ENCODE measurements at places on chromosomes 1 and 21. TPM values are rescaled to one million over a fixed set of nuclear protein-coding genes. Genes with fewer than 3 reads are reported as not detected.

SPATA21 gene
- total RNA-seq: not detected

TNFSF18 gene
- total RNA-seq: not detected

ANKRD13C gene
- total RNA-seq: 6.4 TPM

DNA sequence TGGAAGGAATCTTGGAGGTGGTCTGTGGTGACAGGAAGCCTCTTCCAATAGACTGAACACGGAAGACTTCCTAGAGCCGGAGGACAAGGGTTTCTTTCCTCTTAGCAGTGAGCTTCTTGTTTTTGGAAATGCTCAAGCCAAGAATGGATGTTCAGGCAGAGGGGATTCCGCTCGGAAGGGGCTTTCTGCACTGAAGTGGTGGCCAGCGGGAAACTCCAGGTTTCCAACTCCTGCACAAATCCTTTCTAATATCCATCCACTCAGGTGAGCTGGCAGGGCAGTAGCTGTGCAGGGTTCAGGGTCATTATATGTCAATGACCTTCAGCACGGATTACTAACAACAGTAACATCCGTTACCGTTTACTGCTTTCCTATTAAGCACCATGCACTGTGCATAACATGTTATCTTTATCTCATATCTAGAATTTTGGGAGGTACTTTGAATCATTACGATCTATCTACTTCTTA lies 573 bp upstream of the CPT2 start:
- DNase-seq: peak; percentile 73

DNA sequence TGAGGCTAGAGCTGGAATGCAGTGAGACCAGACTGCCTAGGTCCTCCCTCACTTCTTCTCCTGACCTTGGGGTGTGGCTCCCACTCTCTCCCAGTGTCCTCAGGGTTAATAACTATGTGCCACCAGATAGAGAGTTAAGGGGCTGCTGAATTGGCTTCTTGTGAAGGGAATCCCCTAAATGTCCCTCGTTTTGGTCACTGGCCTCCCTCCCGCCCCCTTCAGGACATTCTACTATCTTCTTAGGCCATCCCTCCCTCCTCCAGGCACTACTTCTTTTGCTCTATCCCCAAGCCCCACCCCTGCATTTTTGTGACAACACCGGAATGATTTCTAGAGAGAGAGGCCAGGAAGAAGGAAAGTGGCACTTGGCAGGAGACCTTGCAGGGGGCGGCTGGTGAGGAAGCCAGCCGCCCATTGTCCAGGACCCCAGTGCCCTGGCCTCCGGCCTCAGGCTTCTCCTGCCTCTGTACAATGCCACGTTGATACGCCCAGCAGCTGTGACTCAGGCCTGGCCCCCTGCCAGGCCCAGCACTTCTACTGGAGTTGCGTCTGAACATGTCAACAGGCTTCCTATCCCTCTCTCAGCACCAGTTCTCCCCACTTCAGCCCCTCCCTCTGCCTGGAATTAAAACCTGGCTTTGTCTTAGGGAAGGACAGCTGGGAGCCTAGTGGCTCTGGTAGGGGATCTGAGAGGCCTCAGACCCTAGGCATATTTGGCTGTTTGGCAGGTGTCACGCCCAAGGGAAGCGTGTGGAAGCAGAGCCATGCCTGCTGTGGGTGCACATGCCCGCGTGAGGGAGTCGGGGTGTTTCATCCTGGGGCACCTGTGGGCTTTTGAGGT lies 9.1 kb downstream of the LMNA start:
- DNase-seq: peak; percentile 93

GRCh38 chr1:22388671-22389450 lies 62.8 kb upstream of the ZBTB40 start:
- DNase-seq: no peak

GRCh38 chr1:29094954-29095353 lies 28.7 kb downstream of the TMEM200B start:
- no peak for DNase-seq

- DNase-seq: no peak
Measured at GRCh38 chr1:28258628-28259251, 578 bp upstream of the SESN2 start.

DNA sequence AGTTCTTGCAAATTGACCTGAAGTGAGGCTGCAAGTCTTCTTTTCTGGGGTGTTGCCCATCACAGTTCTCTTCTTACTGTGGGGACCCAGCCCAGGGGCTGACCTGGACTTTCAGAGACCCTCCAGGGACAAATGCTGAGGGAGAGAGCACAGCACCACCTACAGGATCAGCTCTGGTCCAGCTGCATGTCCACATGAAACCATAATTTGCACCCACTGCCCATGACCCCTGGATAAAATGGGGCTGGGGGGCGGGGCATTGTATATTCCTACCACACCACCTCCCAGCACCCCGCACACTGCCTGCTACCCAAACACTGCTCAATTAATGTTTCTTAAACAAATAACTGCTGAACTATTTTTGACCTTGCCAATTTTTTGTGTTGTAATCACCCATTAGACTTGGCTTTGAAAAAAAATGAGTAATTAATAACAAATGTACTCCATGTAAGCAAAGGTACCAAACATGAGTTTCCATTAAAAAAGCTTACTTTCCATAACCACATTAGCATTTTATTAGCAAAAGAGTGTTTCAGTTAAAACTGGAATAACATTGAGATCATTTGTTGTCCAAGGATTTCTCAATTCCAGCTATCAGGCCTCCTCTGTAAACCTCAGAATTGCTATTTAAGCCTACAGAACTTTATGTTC lies 168.0 kb upstream of the RAB4A start:
- no peak for DNase-seq

- DNase-seq: no peak
Measured at GRCh38 chr1:100835866-100836842, 58.5 kb downstream of the EXTL2 start.

DNA sequence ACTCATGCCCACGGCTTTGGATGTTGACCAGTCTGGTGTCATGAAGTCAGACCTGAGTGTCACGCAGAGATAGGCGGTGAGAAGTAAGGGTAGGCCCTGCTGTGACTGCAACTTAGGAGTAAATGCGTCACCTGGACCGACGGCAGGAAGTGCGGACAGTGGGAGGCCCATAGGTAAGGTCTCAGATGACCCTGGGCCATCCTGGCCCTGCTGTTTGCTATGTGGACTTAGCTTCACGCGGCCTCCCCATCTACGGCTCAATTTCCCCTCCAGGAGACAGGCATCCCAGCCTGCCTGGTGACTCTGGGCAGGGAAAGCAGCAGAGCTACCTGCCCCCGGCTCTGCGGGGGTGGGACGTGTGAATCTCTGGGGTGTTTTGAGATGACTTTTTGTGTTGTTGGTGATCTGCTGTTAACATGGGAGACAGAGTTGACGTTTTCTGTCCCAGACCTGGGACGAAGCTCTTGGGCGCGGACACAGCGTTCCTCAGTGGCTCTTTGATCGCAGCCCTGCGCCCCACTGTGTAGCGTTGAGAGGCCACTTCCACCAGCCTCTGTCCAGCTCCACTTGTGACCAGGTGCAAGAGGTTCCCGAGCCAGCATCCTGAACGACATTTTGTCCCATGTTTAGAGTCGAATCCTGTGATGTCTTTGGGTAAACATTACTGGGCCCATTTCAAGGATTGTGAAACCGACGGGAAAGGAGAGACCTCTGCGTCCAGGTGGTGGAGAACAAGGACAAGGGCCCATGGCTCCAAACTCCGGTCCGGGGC lies 39.9 kb downstream of the CRYAA start:
- peak; percentile 32 for DNase-seq

DNA sequence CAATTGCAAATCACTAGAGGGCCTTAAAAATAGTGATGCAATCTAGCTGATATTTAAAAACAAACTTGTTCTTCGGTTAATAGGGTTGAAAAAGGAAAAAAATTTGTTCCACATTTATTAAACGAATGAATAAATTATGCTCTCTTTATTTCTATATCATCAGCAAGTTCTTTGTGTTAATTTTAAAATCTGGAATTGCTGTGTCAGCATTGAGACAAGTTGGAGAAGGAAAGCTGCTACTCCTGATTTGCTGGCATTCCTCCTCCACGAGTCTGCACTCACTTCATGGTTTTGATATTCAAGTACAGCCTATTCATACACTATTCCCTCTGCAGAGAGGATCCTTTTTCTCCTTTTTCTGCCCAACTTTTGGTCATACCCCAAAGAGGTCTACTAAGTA lies 117.6 kb downstream of the MRPL39 start:
- no peak for DNase-seq

EVA1C gene
- total RNA-seq: 2.4 TPM

DDX59 gene
- total RNA-seq: 12.4 TPM

- no peak for DNase-seq
Measured at GRCh38 chr1:7358425-7358824, 412.7 kb upstream of the VAMP3 start.

DNA sequence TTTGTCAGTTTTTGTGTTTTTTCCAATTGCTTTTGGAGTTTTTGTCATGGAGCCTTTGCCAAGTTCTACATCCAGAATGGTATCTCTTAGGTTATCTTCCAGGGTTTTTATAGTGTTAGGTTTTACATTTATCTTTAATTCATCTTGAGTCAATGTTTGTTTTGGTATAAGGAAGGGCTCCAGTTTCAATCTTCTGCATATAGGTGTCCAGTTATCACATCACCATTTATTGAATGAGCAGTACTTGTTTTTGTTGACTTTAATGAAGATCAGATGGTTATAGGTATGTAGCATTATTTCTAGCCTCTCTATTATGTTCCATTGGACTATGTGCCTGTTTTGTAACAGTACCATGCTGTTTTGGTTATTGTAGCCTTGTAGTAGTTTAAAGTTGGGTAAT lies 1233.1 kb downstream of the PLA2G4A start:
- DNase-seq: no peak

- no peak for DNase-seq
Measured at GRCh38 chr1:20109223-20109856, 10.0 kb downstream of the PLA2G2D start.

FLG gene
- not detected for total RNA-seq

GRCh38 chr1:37630426-37631028 lies 4.2 kb downstream of the RSPO1 start:
- DNase-seq: no peak

GRCh38 chr1:56758794-56759193 lies 60.4 kb downstream of the FYB2 start:
- DNase-seq: no peak

MCOLN3 gene
- 0.20 TPM for total RNA-seq

DNA sequence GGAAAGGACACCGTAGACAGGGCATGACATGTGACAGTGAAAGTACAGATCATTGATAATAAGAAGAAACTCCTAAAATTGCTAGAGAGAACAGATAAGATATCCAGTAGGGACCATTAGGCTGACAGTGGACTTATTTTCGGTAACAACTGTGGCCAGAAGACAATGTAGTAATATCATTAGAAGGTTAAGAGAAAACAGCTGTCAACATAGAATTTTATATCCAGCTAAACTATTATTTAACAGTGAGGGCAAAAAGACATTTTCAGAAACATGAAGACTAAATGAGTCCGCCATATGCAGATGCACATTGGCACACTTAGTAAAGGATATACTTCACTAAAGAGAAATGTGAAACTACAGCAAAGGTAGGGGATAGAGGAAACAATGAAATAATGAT lies 95.4 kb upstream of the GUCA2B start:
- DNase-seq: no peak

DNA sequence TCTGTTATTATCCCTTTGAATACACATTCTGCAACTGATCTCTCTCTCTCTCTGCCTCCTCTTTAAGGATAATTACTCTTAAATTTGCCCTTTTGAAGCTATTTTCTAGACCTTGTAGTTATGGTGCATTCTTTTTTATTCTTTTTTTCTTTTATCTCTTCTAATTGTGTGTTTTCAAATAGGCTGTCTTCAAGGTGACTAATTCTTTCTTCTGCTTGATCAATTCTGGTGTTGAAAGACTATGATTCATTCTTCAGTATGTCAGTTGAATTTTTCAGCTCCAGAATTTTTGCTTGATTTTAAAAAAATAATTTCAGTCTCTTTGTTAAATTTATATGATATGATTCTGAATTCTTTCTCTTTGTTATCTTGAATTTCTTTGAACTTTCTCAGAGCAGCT lies 95.6 kb upstream of the GPR52 start:
- no peak for DNase-seq

GRCh38 chr1:230568676-230569075 lies 73.6 kb upstream of the COG2 start:
- DNase-seq: no peak

- no peak for DNase-seq
Measured at GRCh38 chr21:37273440-37273839, 6.3 kb upstream of the VPS26C start.

E2F2 gene
- 0.18 TPM for total RNA-seq

- no peak for DNase-seq
Measured at GRCh38 chr21:29151931-29152330, 21.5 kb downstream of the MAP3K7CL start.

GRCh38 chr1:220003610-220004299 lies 42.5 kb downstream of the EPRS1 start:
- DNase-seq: no peak

DNA sequence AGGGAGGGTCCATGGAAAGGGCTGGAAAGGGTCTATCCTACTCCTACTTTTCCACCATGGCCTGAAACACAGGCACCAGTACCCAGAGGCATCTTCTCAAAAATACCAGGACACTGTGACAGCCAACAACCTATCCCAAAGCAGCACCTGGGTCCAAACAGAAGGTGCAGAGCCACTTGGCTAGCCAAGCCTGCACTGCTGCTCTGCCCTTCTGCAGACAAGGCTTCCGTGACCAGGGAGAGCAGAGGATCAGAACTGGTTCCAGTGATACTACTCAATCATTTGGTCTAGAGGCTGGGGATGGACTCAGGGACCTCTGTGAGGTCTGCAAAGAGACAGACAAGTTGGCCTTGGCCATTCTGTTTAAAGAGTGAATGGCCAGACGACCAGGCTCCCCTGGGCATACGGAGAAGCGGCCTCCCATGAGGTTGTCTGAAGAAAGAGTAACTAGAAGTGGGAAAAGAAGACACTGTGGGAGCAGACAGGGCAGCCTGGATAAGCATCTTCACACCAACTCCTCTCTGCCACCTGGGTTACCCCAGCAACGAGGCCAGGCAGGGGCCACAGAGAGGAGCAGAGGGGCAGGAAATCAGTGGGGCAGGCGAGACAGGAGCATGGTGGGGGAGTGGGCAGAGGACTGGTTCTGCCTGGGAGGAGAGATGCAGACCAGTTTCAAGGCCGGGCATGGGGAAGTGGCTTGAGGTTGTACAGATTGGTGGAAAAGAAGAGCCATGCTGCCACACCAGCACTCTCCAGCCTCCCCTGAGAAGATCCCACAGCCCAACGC lies 5.7 kb downstream of the KCNN3 start:
- no peak for DNase-seq

- DNase-seq: peak; percentile 96
Measured at GRCh38 chr1:206540044-206540780, 32.9 kb downstream of the RASSF5 start.

DNA sequence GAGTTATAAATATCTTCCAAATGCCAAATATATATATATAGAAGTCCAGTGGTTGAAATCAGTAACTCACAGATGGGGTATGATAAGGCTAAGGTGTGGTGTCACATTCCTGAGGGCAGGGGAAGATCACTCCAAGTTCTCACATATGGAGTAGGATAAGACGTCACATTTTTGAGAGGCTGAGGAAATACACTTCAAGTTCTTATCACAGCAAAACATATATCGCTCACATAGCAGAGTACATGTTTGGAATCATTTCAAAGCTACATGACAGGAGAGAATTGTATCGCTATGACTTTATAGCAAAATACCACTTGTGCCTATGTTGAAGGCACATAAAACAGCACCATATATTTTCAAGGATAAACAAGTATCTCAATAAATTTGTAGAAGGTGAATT lies 55.1 kb downstream of the RBM11 start:
- no peak for DNase-seq
